ENCODE measurements at places on chromosomes 16 and 17.

- H3K27me3 ChIP-seq = no peaks in the 10 kb centered on the region
- DNase-seq = no peak
- H3K36me3 ChIP-seq = no peaks in the 10 kb centered on the region
- H3K27ac ChIP-seq = no peak overlapping the region
- no peak overlapping the region for H3K4me3 ChIP-seq
- H3K4me1 ChIP-seq = no peaks in the 10 kb centered on the region
Measured at GRCh38 chr16:65510241-65510640, 388.4 kb upstream of the CDH11 start.

GRCh38 chr17:83201206-83202001 is 122.0 kb downstream of the METRNL start:
- no peak for DNase-seq
- peaks cover 34% of the 10 kb centered on the region for H3K4me1 ChIP-seq
- H3K27me3 ChIP-seq = no peaks in the 10 kb centered on the region
- no peak overlapping the region for H3K27ac ChIP-seq
- H3K4me3 ChIP-seq = no peak overlapping the region
- H3K36me3 ChIP-seq = no peaks in the 10 kb centered on the region

- H3K36me3 ChIP-seq = no peaks in the 10 kb centered on the region
- H3K27ac ChIP-seq = no peak overlapping the region
- H3K4me3 ChIP-seq = no peak overlapping the region
Measured at GRCh38 chr16:55418586-55418985, 60.4 kb upstream of the MMP2 start.

GRCh38 chr16:81696961-81697615 is 82.0 kb upstream of the PLCG2 start:
- peaks cover 37% of the 10 kb centered on the region for H3K36me3 ChIP-seq
- peak; percentile 56 for DNase-seq
- no peak overlapping the region for H3K4me3 ChIP-seq
- no peak overlapping the region for H3K27ac ChIP-seq
- H3K4me1 ChIP-seq = peaks cover 13% of the 10 kb centered on the region

- DNase-seq = no peak
- peak overlapping the region; percentile 98 for H3K4me3 ChIP-seq
- H3K36me3 ChIP-seq = peaks cover 25% of the 10 kb centered on the region
- H3K27ac ChIP-seq = peak overlapping the region; percentile 73
- peaks cover 9% of the 10 kb centered on the region for H3K4me1 ChIP-seq
Measured at GRCh38 chr16:30697264-30698138, 1.5 kb upstream of the SRCAP start.

DNA sequence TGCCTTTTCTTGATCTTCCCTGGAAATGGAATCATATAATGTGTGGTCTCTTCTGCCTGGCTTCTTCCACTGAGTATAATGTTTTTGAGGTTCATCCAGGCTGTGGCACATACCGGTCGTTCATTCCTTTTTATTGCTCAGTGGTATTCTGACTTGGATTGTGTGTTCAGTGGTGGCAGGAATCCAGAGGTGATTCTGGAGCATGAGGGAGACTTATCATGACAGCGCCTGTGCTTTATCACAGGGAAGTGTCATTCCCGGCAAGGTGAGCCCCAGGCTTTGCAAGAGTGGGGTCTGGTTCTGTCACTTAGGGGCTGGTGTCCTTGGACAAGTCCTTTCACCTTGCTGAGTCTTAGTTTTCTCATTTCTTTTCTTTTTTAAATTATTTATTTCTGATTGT is 53.0 kb downstream of the IRX3 start:
- no peaks in the 10 kb centered on the region for H3K36me3 ChIP-seq
- H3K27ac ChIP-seq = no peak overlapping the region
- no peaks in the 10 kb centered on the region for H3K4me1 ChIP-seq
- H3K4me3 ChIP-seq = no peak overlapping the region

- H3K36me3 ChIP-seq = peaks cover 57% of the 10 kb centered on the region
- no peaks in the 10 kb centered on the region for H3K27me3 ChIP-seq
- H3K4me1 ChIP-seq = peaks cover 23% of the 10 kb centered on the region
- no peak for DNase-seq
- no peak overlapping the region for H3K27ac ChIP-seq
- H3K4me3 ChIP-seq = no peak overlapping the region
Measured at GRCh38 chr17:75812096-75813013, 27.7 kb downstream of the UNK start.

DNA sequence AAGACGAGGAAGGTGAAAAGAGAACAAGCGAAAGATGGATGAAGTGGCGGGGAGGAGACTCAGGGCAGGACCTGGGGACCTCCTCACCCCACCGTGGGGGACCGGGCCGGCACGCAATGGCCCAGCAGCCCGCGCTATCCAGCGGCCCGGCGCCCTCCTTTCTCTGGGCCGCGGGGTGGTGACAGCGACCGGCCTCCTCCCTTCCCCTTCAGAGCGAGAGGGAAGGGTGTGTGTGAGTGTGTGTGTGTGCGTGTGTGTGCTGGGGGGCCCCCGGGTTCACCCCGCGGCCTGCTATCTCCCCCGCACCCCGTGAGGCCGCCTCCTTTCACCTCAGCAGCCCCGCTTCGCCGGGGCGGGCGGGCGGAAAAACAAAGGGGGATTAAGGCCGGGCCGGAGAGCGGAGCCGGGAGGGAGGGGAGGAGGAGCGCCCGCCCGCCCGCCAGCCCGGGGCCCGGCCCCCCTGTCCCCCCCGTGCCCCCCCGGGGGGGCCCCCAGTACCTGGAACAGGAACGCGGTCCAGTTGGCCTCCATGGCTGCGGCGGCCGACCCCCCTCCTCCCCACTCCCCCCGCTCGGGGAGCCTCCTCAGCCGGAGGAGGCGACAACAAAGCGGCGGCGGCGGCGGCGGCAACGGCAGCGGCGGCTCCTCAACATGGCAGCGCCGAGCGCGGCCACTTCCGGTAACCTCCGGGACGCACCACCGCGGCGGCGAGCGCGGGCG is at the start of gene VEZF1:
TSS of gene VEZF1 (minus strand) at position 674 of the 720 bp plus-strand sequence. CDS start at position 531, 143 bp downstream.
- DNase-seq = peak; percentile 76
- peaks cover 8% of the 10 kb centered on the region for H3K36me3 ChIP-seq
- H3K27me3 ChIP-seq = no peaks in the 10 kb centered on the region
- H3K27ac ChIP-seq = peak within 1 kb of the TSS; percentile 97

DNA sequence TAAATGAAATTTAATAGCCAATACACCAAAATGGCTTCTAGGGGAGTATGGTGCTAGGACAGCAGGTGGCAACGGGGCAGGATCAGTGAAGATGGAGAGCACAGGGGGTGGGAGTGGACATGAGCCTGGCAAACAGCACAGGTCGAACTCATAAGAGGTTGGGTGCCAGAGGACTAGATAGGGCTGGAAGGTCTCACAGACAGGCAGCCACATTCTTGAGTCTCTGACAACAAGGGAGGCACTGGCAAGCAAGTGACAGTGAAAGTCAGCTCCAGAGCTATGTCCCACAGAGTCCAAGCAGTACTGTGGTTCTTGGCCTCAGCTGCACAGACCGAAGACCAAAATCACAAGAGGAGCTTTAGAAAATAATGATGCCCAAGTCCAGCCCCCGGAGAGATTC is 61.2 kb downstream of the USP31 start:
- no peak for DNase-seq
- H3K4me1 ChIP-seq = no peaks in the 10 kb centered on the region
- no peaks in the 10 kb centered on the region for H3K27me3 ChIP-seq
- H3K27ac ChIP-seq = no peak overlapping the region
- no peak overlapping the region for H3K4me3 ChIP-seq

- H3K4me3 ChIP-seq = no peak overlapping the region
- no peaks in the 10 kb centered on the region for H3K27me3 ChIP-seq
- no peak for DNase-seq
- H3K36me3 ChIP-seq = no peaks in the 10 kb centered on the region
Measured at GRCh38 chr17:10735251-10735650, 5.4 kb upstream of the TMEM220 start.

GRCh38 chr16:24800586-24800985 is 45.2 kb upstream of the SLC5A11 start:
- peak; percentile 68 for DNase-seq
- no peak overlapping the region for H3K4me3 ChIP-seq
- no peaks in the 10 kb centered on the region for H3K27me3 ChIP-seq
- peaks cover 99% of the 10 kb centered on the region for H3K36me3 ChIP-seq
- H3K4me1 ChIP-seq = peaks cover 4% of the 10 kb centered on the region

DNA sequence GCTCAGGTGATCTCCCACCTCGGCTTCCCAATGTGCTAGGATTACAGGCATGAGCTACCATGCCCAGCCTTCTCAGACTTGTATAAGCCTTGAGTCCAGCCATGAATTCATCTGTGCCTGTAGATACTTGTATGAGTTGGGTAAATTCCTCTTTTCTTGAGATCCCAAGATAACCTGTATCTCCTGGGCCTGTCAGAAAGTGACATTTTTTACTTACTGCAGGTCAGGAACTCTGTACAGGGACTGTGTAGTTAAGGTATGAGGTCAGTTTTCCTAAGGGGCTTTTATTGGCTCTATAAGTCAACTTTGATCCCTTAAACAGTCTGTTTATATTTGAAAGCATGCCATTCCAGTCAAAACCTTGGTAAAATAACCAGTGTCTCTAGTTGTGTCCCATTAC is 106.3 kb upstream of the HAS3 start:
- peaks cover 5% of the 10 kb centered on the region for H3K4me1 ChIP-seq
- no peak for DNase-seq
- no peak overlapping the region for H3K4me3 ChIP-seq
- no peak overlapping the region for H3K27ac ChIP-seq
- no peaks in the 10 kb centered on the region for H3K36me3 ChIP-seq
- H3K27me3 ChIP-seq = no peaks in the 10 kb centered on the region

Measured in mesenchymal stem cell (in vitro differentiated cells and primary cell).